ENCODE measurements at places on chromosomes 7 and 10. TPM values are rescaled to one million over a fixed set of nuclear protein-coding genes. Genes with fewer than 3 reads are reported as not detected.

The SPAM1 gene
- total RNA-seq: not detected

The GHRHR gene
- not detected for total RNA-seq

The CYP3A4 gene
- total RNA-seq: not detected

The AKAP9 gene
- 108 TPM for total RNA-seq

DNA sequence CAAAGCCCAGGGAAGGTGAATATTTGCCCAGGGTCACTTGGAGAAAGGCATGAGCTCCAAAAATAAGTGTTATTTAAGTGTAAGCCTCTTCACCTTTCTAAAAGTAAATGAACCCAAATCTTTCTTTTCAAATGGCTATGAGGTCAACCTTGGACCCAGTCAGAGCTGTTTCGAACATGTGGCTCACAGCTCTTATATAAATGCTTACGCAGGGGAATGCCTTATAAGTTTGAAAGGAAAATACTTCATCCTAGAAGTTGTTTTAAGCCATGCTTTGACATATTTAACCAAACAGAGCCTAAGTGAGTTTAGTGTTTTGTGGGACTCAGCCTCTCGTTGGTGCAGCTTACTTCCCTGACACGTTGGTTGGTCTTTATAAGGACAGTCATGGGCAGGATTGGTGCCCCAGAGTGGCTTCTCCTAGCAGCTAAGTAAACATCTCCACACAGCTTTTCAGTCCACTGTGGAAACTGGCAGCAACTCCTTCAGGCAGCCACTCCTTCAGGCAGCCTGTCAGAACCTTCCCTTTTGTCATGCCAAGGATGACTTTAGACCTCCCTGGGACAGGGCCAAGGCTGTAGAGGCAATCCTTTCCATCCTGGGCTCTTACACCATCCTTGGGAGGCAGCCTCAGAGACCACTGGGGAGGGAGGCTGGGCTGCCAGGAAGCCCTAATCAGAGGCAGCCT, 43.6 kb downstream of the MINDY4 start:
- DNase-seq: no peak

GRCh38 chr7:81638198-81638597, 131.6 kb downstream of the HGF start:
- DNase-seq: no peak

- no peak for DNase-seq
Measured at GRCh38 chr10:91745090-91745831, 53.0 kb upstream of the TNKS2 start.

- no peak for DNase-seq
Measured at GRCh38 chr7:91239171-91239604, 25.0 kb upstream of the FZD1 start.

- no peak for DNase-seq
Measured at GRCh38 chr7:46544396-46545008, 623.4 kb upstream of the IGFBP3 start.

DNA sequence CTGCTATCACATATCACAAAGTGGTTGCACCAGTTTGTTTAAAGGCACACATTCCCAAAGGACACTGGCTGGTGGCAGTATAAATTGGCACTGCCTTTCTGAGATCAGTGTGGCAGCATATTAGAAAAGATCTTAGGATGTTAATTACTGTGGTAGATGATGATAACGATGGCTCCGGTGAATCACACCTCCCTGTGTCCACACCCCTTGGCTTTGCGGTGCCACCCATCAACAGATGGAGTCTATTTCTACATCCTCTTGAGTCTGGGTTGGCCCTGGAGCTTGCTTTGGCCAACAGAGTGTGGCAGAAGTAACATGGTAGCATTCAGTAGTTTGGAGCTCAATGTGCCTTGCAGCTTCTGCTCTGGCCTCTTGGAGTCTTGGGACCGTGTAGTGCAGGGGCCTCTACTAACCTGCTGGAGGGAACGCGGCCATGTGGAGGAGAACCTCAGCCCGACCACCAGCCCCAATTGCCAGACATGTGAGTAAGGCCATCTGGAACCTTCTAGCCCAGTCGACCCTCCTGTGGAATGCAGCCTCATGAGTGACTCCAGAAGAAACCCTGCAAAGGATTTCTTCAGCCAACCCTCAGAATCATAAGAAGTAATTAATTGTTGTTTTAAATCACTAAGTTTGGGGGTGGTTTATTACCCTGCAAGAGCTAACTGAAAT, 27.2 kb upstream of the PLEKHA1 start:
- DNase-seq: no peak

- no peak for DNase-seq
Measured at GRCh38 chr10:77500754-77501151, 136.9 kb downstream of the KCNMA1 start.

GRCh38 chr10:130395248-130395936, 259.2 kb downstream of the GLRX3 start:
- no peak for DNase-seq

GRCh38 chr7:106294334-106294733, 9.6 kb upstream of the NAMPT start:
- DNase-seq: no peak

- DNase-seq: no peak
Measured at GRCh38 chr10:132714096-132714985, 71.6 kb downstream of the NKX6-2 start.

GRCh38 chr10:91378061-91378460, 32.1 kb upstream of the HECTD2 start:
- no peak for DNase-seq

- DNase-seq: no peak
Measured at GRCh38 chr10:121928528-121928884, 675 bp upstream of the ATE1 start.

DNA sequence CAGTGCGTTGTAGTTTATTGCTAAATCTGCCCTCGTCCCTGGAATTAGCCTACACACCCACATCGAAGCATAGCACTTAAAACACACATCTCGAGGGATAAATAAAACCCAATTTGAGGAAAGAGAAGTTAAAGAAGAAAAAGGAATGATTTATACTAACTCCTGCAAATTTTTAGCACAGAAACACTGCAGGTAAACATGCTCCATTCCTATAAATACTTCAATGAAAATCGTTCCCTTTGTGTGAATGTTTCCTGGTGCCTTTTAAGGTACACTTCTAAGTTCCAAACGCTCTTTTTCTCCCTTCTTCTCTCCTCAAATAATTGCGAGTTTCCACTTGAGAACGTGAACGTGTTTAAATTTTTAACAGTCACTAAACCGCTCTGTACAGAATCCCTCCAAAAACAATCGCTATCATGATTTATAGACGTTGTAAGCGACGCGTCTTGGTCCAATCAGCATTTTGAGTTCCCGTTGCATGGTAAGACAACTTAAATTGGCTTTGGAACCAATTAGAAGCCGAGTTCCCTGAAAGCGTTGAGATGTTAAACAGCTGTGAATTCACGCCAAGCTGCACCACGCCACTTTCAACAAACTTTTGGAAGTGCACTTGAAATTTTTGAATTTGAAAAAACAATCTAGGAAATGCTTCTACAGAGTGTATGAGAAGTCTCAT, 12.5 kb upstream of the EBLN1 start:
- no peak for DNase-seq

- DNase-seq: no peak
Measured at GRCh38 chr10:103941801-103942200, 23.8 kb upstream of the STN1 start.

GRCh38 chr10:52082307-52082706, 231.8 kb upstream of the DKK1 start:
- no peak for DNase-seq

DNA sequence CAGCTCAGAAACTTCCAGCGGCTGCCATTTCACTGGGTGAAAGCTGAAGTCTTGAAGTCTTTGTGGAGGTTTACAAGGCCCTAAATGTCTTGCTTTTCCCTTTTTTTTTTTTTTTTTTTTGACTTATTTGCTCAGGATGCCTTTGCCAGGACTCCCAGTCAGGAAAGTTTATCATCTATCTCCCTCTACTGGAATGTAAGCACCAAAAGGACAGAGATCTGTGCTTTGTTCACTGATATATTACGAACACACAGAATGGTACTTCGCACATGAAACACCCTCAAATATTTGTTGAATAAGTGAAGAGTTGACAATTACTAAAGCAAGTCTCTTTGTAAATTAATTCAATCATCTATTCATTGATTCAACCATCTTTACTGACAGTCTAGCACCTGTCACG, 23.2 kb downstream of the ABCB4 start:
- no peak for DNase-seq

- no peak for DNase-seq
Measured at GRCh38 chr10:1706711-1707110, 30.6 kb downstream of the ADARB2 start.

- DNase-seq: no peak
Measured at GRCh38 chr7:117143580-117143979, 179.3 kb downstream of the WNT2 start.

- peak; percentile 37 for DNase-seq
Measured at GRCh38 chr10:46559231-46559671, 2.8 kb upstream of the GPRIN2 start.
